AG04450 (cell line): ENCODE measurements at places on chromosomes 5 and 9.

DNA sequence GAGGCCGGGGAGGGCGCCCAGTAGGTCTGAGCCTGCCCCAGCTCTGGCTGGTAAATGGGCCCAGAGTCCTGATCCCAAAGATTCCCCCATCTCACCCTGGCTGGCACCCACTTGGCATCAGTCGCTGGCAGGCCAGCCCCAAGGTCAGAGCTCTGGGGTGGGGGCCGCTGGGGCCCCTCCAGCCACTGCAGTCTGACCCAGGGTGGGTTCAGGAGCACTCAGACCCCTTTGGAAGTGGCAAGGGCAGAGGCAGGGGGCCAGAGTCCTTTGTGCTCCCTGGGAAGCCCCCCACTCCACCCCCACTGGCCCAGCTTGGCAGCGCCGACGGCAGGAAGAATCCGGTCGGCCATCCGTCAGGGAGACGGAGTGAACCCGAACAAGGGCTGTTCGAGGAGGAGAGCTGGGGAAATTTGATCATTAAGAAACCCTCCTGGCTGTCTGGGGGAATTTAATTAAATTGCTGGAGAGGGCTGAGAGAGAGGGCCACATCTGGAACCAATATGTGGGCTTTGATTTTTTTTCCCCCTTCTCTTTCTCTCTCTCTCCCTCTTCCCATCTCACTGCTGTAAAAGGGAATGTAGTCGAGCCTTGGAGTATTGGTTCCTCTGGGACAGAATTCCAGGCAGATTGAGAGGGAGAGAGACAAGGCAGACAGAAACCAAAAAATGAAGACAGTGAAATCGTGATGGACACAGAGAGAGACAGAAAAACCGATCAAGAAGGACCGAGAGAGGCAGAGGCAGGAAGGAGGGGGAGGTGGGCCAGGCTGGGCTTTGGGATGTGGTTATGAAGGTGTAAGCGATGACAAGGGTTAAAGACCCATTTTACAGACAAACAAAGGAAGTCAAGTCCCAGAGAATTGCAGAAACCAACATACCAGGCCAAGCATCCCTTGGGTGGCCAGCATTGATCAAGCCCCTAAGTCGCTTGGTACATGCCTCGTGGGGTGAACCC is 8.1 kb upstream of the ASB6 start:
- no peak for DNase-seq

GRCh38 chr5:43646992-43647391 is 44.0 kb downstream of the NNT start:
- DNase-seq: no peak

- peak; percentile 51 for DNase-seq
These were observed 505 bp downstream of the C5orf34 start for GRCh38 chr5:43514471-43514815.

- DNase-seq: no peak
These were observed 1.2 kb downstream of the AK3 start for GRCh38 chr9:4739587-4740387.

- DNase-seq: no peak
These were observed 13.8 kb downstream of the GSN start for GRCh38 chr9:121281614-121282276.
